WTC11 (cell line): ENCODE measurements at places on chromosomes 2 and 18.
A peak's percentile ranks its signal among the peaks of the same experiment; 100 is the strongest.

GRCh38 chr2:205484764-205485163 is 197.5 kb upstream of the NRP2 start:
- no peak for DNase-seq

GRCh38 chr2:197925204-197925603 is 120.8 kb downstream of the PLCL1 start:
- no peak for DNase-seq

DNA sequence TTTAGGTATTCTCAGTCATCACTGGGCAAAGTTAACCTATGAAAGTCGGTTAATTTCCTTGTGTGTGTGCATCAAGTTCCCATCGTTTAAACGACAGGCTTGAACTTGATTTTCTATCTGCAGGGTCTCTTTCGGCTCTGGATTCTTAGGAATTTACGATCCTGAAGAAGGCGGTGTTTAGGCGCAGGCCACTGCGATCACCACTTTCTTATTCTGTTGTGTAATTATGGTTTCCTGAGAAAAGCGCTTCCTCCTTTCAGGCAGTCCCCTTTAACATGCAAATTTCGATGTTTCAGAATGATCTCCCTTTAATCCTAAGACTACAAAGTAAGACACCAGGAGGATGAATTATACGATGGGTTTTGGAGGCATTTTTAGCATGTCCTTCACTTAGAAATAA is 27.9 kb upstream of the MBP start:
- no peak for DNase-seq

DNA sequence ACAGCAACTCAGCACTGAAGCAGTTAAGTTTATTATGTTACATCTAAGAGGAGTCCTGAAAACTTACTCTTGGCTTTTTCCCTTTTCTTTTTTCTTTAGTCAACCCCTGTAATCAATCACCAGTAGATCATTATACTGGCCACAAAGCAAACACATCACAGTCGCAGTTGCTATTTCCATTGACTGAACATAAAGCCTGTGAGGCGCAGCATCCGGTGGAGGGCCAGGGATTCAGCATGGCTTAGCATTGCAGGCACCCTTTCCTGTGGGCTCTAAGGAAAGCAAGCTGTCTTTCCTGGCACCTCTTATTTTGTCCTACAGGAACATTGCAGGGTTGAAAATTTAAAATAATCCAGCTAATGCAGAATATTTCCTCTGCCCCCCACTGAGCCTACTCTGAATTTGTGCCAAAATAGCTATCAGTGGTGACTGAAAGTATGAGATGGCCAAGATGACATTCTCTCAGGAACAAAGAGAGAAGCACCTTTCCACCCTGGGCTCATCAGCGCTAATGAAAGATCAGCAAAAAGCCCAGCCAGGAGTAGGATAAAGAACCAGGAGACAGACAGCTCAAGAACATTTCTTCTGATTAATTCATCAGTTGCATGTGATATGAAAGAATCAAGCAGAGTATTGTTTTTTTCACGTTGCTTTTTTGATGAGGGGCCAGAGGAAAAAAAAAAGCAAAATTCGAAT is 85.3 kb upstream of the SULT1C3 start:
- DNase-seq, result no peak

DNA sequence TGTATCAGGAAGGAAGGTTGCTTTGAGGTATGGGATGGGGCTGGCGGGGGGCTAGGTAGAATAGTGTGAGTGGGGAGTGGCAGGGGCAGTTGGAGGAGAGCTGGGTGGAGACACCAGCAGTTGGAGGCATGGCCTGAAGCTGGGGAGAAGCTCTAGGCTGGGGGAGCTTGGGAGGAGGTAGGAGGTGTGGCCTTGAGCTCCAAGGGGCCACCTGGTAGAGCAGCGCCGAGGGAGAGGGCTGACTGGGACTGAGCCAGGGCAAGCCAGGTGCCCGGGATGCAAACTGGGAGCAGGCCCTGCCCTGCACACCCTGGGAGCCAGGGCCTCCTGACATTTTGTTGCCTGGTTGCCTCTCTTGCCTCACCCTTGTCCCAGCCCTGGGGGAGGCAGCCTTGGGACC is 33.1 kb upstream of the PDIA6 start:
- DNase-seq, result no peak

DNA sequence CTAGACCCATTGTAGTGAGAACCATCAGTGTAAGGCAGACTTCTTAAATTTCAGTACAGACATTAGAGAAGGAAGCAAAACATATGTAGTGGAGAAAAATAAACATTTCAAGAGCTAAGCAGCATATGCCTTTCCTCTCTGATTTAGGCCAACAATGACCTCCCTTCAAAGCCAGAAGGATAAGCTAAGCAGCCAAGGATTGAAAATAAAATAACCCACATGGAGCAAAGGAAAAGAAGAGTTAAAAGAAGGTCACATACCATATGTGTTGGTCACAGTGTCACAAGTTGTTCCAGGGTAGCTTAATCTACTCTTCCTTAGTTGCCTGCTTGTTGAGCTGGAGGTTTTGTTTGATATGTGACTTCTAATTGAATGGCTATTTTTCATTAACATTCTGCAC is 15.6 kb upstream of the LAMA1 start:
- no peak for DNase-seq

- no peak for DNase-seq
These were observed 550.3 kb upstream of the LRRTM1 start for GRCh38 chr2:80854831-80855230.

- no peak for DNase-seq
These were observed 15.4 kb downstream of the TGOLN2 start for GRCh38 chr2:85312404-85312803.

DNA sequence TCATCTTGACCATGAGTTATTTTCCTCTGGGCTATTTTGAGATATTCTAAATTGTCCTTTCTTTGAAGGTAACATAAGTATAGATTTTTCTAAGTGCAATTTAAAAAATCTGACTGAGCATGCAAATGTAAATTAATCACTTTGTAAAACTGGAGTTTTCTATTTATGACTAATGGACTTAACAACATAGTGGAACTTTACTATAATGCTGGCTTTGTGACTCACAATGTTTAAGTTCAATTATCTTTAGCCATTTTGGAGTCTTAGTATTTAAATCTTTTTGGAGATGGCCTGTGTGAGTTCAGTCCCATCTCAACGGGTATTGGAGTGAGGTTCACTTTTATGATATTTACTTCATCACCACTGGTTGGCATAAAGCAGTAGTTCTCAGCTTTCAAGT is 35.2 kb upstream of the NOSTRIN start:
- no peak for DNase-seq

DNA sequence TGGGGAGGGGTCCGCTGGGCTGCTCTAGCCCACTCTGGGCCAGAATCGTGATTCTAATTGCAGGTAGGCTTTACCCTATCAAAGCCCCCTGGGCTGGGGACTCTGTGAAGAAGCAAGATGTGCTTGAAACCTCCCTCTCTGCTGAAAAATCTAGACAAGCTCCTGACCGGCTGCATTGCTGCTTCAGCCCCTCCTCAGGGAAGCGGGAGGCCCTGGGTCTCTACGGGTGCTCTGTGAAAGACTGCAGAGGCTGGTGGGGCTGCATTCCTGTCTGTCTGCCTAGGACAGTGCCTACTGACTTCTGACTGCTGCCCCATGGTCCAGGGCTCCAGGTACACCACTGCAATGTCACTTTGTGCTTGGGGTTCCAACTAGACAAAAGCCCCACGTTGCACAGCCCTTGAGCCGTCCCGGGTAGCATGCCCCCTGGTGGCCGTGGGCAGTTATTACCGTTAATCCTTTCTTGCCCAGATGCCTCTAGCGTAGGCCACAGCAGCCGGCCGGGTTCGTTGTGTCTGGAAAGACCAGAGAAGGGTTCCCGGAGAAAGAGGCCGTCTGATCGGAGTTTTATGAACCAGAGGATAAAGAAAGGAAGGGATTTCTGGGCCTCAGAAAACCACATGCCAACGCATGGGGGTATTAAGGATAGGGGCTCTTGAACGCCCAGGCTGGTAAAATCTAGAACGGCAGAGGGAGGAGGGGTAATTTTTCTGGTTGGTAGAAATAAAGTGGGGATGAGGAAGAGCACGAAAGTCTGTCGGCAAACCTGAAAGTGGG is 15.9 kb upstream of the C1QL2 start:
- peak; percentile 81 for DNase-seq

DNA sequence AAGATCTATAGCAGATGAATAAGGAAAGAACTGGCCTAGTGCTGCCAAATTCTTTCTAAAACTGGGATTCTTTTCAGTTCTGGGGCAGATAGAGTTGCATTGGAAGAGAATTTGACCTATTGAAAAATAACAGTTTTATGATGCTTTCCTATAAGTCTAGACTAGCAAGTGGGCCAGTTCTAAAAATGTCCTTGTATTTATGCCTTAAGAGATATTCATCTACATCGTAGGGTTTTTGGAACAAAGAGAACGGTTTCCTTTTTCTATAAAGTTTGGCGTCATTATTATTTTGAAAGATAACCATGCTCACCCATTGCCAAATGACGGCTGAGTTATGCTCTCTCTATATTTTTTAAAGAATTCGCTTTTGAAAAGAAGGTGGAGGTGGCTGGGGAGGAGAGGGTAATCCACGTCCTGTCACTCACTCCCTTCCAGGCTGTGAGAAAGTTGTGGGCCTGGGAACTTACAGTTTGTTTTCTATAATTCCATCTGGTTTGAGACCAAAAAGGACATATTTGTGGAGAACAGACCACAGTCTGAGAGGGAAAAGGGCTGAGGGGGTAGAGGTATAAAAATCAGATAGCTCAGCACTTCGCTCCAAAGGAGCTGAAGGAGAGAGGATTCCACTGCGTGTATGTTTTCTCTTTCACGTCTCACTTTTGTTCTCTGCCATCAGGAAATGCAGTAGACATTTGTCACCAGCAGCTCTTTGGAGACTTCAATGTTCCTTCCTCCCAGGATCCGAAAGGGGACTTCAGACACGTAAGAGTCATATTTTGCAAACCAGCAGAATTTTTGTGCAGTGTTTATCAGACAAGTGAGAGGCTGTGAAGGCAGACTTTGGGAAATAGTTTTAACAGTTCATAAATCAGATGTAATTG is 281.9 kb upstream of the FN1 start:
- no peak for DNase-seq

DNA sequence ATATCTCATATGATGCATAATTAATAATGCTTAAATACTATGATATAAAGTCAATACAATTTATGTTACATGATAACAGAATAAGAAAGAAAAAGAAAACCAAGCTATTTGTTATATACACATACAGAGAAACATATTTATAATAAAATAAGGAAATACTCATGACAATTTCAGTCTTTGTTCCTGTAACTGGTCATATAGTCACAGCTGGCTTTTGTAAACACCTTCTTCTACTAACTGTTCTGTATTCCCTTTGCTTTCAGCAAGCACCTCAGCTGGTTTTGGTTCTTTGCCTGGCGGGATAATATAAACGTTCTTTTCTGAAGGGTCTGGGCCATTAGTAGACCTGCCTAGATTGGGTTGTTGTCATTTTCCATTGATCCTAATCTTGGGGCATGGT is 158.5 kb downstream of the COPS8 start:
- no peak for DNase-seq

DNA sequence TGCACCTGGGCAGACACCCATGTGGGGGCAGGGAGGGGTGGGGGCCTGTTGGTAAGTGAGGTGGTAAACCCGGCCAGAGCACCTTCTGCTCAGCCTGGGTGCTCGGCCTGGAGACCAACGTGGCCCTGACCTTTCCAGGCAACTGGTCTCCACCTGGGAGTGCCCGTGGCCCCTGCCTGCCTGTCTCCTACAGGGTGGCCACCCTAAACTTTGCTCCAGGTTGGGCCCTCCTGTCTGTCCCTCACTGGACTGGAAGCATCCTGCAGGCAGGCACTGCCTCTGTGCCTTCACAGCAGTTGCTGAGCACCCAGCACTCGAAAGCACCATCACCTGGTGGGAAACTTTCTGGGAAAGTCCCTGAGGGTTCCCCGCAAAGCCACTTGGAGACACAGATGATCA is 171.3 kb downstream of the TWIST2 start:
- no peak for DNase-seq

DNA sequence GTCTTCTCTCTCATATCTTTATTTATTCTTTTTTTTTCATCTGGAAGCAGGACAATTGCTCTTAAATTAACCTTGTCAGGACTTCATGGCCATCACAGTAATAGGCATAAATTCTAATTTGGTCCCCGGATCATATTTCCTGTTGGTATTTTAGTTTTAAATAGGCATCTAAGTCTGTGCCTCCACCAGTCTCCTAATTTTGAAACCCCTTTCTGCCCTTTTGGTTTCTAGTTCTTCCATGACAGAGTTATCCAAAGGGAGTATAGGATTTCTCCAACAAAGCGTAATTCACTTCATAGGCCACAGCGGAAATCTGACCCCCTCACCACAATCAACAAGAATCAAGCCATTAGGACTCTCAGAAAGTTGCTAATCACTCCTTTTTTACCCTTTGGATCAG is 3.8 kb downstream of the EPHA4 start:
- DNase-seq, result no peak
